Renal cortex interstitium (tissue), 15 donors: ENCODE measurements at places on chromosomes 3 and 15.

GRCh38 chr3:160649596-160649995 is 27.4 kb upstream of the ARL14 start:
- DNase-seq = no peak

DNA sequence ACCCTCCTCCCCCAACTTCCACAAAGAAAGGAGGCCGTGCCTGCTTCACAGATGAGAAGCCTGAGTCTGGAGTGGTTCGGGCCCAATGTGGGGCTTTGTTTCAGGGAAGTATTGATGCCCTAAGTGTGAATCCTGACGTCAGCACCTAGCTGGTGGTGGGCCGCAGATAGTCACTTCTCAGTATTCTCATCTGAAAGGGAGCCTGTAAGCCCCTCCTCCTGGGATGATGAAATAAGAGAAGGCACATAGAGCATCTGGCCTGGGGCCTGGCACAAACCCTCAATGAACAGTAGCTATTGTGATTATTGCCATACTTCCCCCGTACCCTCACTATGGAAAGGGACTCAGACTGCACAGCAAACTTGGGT is 24.8 kb downstream of the LINGO1 start:
- no peak for DNase-seq

DNA sequence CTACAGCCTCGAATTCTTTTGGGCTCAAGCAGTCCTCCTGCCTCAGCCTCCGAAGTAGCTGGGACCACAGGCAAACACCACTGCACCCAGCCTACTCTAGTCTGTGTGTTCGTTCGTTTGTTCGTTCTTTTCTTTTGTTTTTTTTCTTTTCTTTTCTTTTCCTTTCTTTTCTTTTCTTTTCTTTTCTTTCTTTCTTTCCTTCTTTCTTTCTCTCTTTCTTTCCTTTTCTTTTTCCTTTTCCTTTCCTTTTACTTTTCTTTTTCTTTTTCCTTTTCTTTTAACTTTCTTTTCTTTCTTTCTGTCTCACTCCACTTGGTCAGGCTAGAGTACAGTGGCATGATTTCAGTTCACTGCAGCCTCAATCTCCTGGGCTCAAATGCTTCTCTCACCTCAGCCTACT is 36.8 kb downstream of the LMLN start:
- DNase-seq = no peak

DNA sequence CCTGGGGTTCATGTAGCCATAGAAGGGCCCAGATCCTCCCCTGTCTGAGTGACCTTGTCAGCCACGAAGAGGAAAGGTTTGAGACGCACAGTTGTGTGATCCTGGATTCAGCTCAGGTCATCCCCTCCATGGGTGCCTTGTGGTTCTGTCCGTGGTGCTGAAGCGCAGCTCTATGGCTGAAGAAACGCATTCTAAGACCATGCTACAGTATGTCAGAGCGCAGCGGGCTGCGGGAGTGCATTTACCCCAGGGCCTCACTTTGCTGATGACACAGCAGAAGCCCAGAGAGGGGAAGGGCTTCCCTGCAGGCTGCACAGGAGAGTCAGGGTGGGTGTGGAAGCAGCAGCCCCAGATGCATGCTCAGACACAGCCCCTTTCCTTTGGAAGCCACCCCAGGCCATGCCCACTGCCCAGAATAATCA is 68.8 kb upstream of the IQSEC1 start:
- DNase-seq = peak; percentile 52

DNA sequence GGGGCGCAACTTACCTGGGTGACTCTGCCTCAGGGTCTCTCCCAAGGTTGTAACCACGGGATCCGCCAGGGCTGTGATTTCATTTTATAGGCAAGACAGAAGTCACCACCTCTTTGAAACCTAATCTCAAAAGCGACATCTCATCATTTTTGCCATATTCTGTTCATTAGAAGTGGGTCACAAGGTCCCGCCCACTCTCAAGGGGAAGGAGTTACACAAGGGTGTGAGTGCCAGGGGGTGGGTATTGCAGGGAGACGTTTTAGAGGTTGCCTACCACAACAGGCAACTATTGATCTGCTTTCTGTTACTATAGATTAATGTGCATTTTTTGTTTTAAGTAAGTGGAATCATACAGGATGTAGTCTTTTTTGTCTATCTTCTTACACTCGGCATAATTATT is 56.6 kb upstream of the ADPGK start:
- no peak for DNase-seq

GRCh38 chr3:179929091-179929529 is 107.6 kb downstream of the PEX5L start:
- no peak for DNase-seq

GRCh38 chr3:11445883-11446282 is 173.7 kb downstream of the ATG7 start:
- DNase-seq = no peak

DNA sequence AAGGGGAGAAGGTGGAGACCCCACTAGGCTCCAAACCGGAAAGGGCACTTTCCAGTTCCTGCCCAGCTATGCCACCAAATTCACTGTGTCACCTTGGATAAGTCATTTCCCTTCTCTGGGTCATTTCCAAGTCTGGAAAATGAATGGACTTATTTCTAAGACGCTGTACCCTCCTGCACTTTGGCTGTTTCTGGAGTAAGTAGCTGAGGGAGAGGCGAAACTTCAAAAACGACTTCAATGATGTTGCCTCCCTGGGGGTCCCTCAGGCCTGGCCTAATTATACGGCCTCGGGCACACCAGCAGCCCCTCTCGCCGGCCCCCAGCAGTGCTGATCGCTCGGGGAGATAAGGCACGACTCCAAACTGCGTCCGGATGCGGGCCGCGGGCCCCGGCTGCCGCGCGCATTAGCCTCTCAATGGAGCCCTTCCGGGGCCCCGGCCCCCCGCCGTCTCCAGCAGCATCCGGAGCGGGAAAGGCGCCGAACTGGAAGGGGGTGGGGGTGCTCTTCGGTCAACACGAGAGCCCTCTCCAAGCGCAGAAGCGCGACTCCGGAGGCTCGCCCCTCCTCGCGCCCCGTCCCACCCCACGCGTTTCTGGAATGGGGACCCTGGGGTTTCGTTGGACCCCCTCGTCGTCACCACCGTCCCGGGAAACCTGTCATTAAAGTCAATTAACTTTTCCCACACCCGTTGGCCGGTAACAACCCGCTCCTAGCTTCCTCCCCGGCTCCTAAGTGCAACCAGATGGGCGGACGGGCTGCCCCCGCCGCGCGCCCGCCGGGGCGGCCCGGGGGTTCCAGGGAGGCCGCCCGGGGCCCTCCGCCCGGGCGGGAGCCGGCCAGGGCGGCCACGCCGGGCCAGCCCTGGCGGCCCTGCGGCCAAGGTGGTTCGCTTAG is 4.8 kb downstream of the HES1 start:
- DNase-seq = no peak

- DNase-seq = no peak
Observed at GRCh38 chr15:74213858-74214284, 11.3 kb upstream of the STRA6 start.

DNA sequence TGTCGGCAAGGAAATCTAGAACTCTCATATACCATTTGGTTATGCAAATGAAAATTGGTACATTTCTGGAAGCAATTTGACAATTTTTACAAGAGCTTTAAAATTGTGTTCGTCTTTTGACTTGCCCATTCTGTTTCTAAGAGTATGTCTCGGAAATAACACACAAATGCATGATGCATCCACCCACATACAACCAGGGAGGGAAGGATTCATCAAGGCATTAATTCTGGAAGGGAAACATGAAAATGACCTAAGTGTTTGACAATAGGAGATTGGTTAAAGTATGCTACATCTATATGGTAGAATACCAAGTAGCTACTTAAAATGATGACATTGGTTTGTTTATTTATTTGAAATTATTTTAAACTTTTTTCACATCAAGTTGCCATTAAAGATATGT is 58.6 kb downstream of the PIAS1 start:
- no peak for DNase-seq

DNA sequence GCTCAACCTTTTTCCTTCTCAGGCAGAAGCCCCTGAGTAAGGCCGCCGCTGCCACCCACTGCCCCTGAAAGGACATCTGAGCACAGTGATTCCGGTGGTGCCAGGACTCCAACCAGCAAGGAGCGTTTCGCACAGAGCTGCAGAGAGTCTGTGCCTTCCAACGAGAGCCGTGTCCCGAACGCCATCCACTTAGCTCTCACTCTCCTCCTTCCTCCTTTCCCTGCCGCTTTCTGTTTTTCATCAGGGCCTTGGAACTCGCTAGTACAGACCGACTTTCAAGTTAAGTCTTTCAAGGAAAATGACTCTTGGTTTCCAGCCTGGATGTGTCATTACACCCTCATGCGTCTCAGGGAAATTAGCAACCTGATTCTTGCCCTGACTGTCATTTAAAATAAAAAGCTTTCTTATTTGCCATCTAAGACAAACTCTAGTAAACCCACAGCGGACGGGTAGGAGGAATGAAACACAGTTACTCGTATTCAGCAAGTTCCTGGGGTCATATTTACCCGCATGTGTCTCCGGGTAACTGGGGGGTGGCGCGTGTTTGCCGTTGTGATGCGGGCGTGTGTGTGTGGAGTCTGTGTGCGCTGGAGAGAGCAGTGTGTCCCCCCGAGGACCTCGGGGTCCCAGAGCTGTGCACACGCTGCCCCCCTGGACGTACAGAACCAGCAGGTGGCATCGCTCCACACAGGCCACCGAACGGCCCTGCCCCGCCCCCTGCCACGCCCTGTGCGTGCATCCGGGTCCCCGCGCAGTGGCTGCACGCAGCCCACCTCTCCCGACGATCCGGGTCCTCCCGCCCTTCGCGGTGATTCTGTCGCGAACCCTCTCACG is 30.4 kb upstream of the ALDH1A3 start:
- no peak for DNase-seq

- no peak for DNase-seq
Observed at GRCh38 chr3:47961815-47962606, 54.2 kb downstream of the MAP4 start.

DNA sequence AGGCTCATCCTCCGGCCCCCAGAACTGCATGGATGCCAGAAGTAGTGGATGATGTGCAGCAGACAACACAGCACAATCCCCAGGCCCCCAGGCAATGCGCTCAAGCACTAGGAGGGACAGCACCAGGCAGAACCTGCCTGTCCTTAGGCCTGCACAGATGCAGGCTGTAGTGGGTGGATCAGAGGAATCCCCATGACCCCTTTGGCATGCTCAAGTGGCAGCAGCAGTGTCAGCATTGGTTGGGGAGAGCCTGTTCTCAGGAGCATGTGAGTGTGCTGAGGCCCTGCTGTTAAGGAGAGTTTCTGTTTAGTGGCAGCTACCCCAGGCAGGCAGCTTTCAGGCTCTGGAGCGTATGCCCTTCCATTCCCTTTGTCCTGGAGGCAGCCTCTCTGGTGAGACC is 25.1 kb upstream of the CD200R1L start:
- DNase-seq = no peak

DNA sequence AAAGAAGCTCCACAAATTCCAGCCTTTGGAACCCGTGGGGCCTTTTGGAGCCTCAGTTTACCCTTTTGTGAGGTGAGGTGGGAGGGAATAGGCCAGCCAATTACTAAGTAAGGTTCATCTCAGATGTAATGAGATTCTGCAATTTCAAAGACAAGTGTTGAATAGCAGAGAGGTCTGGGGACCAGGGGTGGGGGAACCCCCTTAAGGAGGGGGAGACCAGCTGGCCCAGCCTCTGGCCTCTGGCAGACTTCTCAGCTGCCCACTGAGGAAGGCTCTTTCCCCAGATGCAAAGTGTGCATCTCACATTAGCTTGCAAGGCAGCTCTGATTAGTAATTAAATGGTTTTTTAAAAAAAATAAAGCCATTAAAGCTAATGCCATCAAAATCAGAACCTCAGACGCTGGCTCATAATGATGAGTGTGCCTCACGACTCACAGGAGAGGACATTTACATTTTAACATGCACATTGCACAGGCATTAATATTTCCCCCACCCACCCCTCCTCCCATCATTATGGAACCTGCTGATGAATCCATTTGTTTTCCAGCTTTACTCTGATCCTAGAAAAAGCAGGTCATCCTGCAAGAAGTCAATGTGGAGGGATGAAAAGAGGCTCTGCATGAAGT is 176.7 kb upstream of the TLE3 start:
- DNase-seq = no peak

GRCh38 chr3:83842511-83842910 is 1116.3 kb upstream of the CADM2 start:
- no peak for DNase-seq

DNA sequence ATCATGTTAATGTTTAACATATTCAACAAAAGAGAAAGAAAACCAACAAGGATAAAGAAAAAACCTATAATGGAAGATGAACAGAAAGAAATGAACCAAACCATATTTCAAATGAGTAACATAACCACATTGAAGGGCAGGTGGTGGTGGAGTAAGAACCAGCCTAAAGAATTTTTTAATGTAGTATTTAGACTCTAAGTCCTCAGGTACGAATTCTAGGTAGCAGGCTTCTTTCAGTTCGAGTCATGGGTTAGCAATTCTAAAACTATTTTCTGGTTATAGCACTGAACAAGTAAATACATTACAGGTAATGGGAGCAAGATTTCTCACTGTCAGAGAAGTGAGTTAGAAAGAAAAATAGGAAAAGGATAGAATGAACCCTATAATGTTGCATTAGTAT is 24.4 kb downstream of the DCBLD2 start:
- no peak for DNase-seq

DNA sequence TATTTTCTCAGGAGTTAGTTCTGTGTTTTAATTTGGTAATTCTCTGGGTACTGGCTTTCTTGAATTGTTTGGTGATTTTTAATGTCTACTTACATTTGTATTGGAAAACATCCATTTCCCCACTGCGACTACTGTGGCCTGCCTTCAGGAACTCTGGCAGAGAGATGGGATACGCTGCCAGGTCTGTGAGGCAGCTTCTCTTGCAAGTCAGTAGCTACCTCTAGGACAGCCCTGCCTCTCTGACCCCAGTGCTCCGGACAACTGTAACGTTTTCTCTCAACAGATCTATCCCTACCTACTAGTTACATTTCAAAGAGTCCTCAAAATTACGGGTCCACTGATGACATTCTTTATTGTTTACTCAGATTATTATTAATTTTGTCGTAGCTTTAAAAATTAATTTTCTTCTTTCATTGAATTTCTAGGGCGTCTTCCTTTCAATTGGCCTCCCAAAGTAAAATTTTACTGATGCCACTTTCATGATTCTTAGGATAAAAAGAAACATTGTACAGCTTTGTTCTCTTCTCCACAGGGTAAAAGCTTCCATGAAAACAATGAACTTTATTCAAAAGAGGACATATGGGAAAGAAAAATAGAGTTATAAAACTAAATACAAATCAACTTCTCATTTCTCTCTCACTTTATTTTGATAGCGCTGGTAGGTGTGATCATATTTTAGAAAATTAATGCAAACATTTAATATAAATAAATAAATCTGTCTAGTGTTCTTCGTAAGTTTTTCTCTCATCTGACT is 123.2 kb upstream of the GOLGA8J start:
- DNase-seq = no peak
